NCI-H460 (cell line): ENCODE measurements at places on chromosomes 2 and 18. TPM values are rescaled to one million over a fixed set of nuclear protein-coding genes. Genes with fewer than 3 reads are reported as not detected.

DNA sequence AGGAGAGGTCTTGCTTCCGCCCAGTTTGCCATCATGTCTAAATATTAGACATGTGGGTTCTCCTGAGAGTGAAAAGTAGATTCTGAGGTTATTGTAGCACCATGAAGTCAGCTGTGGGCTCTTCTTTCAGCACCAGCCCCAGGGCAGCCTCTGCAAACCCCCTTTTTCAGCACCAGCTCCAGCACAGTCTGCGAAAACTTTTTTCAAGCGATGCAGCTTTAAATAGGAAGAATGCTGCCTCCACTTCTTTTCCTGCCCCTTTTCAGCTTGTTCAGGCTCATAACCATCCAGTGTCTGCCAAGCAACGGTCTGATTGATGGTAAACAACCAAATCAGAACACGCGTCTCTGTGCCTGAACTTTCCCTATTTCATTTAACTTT is at the start of gene COL5A2:
Gene COL5A2, minus strand, starts transcription at position 192 of the 381 bp plus-strand sequence. Its CDS starts 157 bp downstream, at position 35.
- peak; percentile 86 for DNase-seq

- no peak for DNase-seq
Measured at GRCh38 chr2:3326871-3327270, 50.7 kb downstream of the EIPR1 start.

DNA sequence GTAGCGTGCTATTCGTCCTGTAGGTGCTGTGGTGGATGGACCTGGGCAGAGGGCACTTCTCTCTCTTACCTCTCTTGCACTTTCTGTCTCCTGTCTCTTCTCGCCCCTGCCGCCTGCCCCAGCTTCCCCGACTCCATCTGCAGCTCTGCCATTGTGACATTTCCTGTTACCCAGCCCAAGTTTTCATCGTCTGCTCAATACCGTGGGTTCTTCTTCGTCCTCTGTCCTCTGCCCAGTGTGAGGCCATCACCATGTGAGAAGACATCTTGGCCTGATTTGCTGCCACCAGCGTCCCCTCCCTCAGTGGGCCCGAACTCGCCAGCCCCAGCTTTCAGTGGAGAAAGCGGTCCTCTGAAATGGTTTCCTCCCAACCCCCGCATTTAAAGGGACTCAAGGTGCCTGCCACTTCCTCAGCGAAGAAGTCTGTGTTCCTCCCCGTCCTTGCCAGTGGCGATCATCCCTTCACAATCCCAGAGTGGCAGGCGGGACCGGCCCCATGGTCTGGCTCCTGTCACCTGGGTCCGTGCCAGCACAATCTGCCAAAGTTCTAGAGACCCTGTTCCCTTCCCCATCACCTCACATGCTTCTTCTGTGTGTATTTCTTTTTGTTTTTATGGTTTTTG is 18.0 kb downstream of the TGOLN2 start:
- no peak for DNase-seq

- DNase-seq: no peak
Measured at GRCh38 chr2:234099266-234099665, 48.8 kb downstream of the SPP2 start.

DNA sequence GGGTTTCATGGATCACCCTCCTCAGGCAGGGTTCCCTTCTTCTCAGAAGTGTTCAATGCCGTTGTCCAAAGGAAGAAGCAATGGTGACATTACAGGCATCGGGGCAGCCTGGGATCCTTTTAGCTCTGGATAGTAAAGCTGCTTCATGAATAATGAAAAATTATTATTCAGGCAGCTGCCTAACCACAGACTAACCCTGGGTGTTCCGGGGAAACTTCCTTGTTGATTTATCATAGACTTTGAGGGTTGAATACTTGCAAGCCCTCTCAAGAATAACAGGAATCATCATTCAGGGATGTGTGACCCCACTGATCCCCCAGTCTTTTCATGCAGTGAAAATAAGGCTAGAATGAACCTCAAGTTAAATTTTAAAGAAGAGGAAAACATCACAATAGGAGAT is 419.4 kb downstream of the MEIS1 start:
- DNase-seq: no peak

GRCh38 chr2:201188449-201188848 is 5.5 kb downstream of the CASP10 start:
- DNase-seq: no peak

- DNase-seq: peak; percentile 50
Measured at GRCh38 chr2:61853086-61853846, 594 bp downstream of the FAM161A start.

GRCh38 chr2:172227719-172228118 is 125.0 kb upstream of the DLX2 start:
- DNase-seq: no peak

DNA sequence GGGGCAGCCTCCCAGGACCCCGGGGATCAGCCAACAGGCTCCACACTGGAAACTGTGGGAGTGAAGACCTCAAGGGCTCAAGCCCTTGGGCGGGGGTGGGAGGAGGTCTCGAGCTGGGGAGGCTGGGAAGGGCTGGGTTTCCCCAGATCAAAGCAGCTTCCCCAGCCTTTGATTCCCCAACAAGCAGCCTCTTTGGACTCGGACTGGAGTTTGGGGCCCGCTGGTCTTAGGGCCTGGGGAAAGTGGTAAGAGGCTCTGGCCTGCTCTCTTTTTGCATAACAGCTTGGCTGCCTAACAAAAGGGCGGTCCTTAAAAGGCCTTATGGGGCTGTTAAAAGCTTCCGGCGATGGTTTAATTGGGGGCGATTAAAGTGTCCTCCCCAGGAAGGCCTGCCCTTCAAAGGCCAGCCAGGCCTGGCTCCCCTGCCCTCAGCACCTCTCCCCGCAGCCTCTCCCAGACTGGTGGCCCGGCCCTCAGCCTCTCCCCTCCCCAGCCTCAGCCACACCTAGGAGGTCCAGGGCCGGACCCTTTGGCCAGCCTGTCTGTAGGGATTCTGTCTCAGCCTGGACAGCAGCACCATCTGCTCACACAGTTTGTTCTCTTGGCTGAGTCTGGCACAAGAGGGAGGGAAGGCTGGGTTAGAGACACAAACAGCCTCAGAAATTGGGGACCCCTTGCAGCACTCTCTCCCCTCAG is 39.6 kb downstream of the ZFP36L2 start:
- no peak for DNase-seq

DNA sequence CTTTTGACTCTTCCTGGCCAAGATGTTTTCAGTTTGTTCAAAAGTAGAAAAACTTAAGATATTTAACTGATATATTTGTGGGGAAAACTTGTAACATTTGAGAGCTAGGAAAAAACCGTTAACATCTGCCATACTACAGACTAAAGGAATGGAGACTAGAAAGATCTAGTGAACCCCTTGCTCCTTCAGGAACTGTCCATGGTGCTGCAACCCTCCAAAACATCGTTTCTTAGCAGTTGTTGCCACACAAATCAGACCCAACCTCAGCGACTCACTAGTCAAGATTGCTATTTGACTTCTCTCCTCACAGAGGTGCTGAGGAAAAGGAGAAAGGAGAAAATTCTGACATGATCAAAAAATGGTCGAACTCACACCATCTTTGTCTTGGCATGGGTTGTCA is 393.8 kb upstream of the LYPD1 start:
- peak; percentile 19 for DNase-seq

DNA sequence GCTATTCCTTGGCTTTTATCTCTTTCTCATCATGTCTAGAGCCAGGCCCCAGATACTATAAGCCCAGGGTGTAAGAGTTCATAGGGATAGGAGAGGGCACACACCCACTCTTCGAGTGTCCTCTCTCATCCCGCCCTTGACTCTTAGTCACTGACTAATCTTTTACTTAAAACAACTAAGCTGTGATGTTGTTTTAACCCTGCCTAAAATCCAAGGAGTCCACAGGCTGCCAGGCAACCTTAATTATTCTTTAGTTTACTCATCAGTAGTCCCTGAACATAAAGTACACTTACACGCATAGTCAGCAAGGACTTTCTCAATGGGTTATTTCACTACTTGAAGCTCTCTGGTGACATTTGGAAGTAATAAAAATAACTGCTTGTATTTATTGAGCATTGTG is 28.4 kb downstream of the GREB1L start:
- DNase-seq: no peak

DNA sequence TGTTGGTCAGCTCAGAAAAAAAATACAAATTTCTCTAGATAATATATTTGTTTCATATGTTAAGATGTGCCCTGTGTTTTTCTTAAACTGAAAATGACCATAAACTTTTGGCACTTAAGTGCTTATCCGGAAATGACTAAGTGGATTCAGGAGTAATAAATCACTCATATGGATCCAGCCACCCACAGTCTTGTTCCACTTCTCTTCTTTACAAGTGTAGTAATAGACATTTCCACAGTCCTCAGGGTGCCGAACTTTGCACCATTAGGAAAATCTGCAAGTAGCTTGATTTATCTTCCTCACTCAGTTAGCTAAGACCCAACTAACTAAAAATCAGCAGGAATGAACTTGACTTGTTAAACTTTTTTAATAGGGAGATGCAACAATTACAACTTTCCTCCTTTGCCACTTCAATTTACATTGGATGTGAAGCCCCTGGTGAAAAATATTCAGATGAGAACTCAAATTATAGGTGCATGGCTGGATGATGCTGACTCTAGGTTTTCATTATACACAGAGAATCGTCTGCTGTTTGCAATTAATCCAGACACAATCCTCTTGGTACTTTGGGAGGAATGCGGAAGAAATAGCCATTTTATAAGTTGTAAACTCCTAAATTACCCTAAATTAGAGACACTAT is 322.5 kb downstream of the ARHGAP15 start:
- peak; percentile 17 for DNase-seq

DNA sequence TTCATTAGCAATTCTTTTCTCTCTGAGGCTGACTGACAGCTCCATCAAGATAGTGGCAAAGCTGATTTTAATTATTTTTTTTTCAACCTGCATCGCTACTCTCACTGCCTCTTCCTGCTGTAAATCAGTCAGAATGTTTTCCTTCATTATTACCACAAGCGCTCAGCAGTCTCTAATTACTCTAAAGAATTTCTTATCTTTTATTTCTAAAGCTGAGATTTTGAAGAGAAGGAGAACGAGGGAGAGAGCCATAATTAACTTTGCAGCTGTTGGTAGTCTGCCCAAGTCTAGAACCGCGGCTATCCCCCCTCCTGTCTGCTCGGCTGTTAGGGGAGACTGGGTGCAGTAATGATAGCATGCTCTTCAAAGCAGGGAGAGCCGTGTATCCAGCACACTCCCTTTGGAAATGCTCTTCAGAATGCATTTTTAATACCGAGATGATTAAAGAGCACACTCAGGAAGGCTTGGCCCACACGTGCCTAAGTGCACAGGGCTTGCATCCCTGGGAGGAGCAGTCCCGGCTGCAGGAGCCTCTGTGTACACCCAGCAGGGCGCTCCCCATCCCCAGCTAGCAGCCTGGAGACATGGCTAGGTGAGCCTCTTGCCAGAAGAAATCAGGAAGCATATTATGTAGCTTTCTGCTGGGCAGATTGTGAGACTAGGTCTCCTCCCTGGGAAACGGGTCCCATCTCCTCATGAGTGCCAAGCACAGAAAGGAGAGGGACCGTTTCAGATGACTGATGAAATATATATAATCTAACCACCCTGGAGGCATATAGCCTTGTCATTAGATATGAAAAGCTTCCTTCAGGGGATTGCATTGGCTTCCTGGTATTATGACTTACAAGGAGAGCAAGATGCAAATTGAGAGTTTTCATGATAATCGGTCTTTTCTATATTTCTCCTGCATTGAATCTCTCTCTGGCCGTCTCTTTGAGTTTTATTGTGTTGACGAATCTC is 555.2 kb downstream of the CMPK2 start:
- no peak for DNase-seq

Gene ITPRIPL1
- 0.09 TPM in 1 of 2 replicates, not detected in the other for total RNA-seq

Gene IL18R1
- 35.5 and 40.3 TPM in 2 replicates for total RNA-seq

Gene INPP4A
- 15.0 and 16.7 TPM in 2 replicates for total RNA-seq

Gene ZNF385B
- 2.3 and 3.3 TPM in 2 replicates for total RNA-seq

Gene GPR55
- total RNA-seq: 0.07 TPM in 1 of 2 replicates, not detected in the other

Gene DSC2
- 13.3 and 15.1 TPM in 2 replicates for total RNA-seq
